GM20000 (cell line): ENCODE measurements at places on chromosomes 5 and 9.

DNA sequence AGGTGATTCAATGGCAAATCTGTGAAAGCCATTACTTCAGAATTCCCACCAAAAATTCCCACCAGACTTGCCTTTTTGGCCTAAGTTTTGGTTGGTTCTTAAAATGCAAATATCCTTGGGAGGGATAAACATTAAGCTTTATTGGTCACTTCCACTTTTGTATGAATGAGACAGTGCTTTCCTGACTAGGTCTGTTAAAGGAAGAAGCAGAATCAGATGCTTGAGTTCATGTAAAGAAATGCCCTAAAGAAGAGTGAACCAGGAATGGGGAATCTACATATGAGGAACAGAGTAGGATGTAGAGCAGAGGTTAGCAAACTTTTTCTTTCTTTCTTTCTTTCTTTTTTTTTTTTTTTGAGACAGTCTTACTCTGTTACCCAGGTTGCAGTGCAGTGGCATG is 129.3 kb downstream of the GCNT1 start:
- no peak for DNase-seq

DNA sequence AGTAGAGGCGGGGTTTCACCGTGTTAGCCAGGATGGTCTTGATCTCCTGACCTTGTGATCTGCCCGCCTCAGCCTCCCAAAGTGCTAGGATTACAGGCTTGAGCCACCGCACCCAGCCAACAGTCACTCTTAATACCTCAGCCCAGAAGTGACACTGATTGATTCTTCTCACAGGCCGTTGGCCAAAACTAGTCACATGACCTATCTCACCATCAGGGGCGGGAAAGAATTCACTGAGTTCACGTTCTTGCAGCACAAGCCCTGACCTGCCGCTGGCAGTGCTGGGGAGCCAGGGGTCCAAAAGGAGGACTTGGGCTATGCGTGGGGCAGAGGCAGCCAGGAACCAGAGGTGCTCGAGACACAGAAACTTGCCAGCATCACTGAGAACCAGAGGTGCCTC is 55.0 kb upstream of the CPLX2 start:
- DNase-seq = no peak

GRCh38 chr5:91305640-91306039 is 77.5 kb downstream of the ARRDC3 start:
- DNase-seq = no peak

GRCh38 chr9:75491533-75491932 is 398.9 kb upstream of the PCSK5 start:
- no peak for DNase-seq

GRCh38 chr9:77514886-77515711 is 133.0 kb downstream of the GNA14 start:
- DNase-seq = no peak

DNA sequence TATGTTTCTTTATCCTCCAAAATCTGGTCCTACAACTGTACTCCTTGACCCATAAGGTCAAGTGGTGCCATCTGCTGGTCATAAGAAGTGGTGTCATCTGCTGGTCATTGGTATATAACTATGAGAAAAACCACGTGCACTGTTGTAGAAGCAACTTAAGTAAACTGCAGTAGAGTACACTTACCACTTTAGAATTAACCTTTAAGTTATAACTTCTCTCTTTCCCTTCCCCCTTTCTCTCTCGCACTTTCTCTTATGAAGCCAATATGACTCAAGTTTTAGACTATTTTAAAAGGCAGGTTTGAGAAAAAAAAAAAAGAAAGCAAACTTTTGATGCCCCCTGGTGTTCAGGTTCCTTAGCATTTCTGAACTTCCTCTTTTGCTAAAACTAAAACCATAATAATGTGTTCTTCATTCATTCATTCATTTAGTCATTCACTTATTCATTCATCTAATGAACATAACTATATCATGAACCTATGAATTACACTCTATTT is 12.8 kb upstream of the MTAP start:
- DNase-seq = peak; percentile 69

GRCh38 chr5:73825736-73826135 is 199.7 kb downstream of the ARHGEF28 start:
- no peak for DNase-seq

DNA sequence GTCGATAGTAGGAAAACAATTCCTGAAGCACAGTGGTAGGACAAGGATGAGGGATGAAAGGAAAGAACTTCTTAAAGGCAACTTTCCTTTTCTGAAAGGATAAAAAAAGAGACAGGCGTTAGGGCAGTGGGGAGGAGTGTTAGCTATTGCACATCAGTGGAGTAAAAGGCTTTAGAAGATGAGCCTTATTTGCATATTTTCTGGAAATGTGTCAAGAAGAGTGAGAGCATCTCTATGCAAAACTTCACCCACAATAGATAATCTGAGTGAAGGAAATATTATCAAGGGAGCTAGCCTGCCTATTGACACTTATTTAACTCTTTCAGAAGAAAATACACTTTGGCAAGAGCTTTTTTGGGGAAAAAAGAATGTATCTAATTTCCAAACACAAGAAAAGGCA is 151.6 kb downstream of the MACIR start:
- DNase-seq = peak; percentile 7

DNA sequence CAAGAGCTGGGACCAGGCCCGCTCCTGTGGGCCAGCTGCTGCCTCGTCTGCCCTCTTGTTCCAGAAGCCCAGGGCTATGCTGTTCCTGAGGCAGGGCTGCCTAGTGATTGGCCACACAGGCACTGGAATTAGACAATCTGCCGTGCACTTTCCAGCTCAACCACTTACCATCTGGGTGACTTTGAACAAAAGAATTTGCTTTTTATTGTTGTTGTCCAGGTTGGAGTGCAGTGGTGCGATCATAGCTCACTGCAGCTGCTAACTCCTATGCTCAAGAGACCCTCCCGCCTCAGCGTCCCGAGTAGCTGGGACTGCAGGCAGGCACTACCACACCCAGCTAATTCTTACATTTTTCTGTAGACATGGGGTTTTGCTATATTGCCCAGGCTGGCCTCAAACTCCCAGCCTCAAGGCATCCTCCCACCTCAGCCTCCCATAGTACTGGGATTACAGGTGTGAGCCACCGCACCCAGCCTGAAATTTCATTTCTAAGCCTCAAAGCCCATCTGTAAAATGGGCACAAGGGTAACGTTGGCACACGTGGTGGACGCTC is 1.2 kb upstream of the NEK6 start:
- DNase-seq = no peak

GRCh38 chr5:140242890-140243585 is 59.9 kb downstream of the PFDN1 start:
- no peak for DNase-seq

GRCh38 chr9:77710316-77710715 is 62.2 kb upstream of the GNA14 start:
- DNase-seq = no peak

GRCh38 chr9:128940946-128941755 is 6.3 kb downstream of the DOLK start:
- DNase-seq = no peak

GRCh38 chr5:175059687-175060211 is 335.4 kb downstream of the MSX2 start:
- peak; percentile 6 for DNase-seq

DNA sequence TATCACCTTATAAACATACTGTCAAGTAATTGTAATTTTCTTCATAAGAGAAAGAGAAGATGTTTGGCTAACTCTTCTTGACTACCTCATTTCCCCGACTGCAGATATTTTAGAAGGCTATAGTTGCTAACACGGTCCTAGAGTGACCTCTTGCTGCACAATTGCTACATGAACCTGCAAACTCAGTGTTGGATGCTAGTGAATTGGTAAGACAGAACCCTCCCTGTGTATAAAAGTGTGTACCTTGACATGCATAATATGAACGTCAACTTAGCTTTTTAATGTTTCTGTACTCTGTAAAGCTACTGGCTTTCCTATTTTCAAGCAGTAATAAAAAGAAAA is 46.7 kb upstream of the CER1 start:
- DNase-seq = peak; percentile 11

DNA sequence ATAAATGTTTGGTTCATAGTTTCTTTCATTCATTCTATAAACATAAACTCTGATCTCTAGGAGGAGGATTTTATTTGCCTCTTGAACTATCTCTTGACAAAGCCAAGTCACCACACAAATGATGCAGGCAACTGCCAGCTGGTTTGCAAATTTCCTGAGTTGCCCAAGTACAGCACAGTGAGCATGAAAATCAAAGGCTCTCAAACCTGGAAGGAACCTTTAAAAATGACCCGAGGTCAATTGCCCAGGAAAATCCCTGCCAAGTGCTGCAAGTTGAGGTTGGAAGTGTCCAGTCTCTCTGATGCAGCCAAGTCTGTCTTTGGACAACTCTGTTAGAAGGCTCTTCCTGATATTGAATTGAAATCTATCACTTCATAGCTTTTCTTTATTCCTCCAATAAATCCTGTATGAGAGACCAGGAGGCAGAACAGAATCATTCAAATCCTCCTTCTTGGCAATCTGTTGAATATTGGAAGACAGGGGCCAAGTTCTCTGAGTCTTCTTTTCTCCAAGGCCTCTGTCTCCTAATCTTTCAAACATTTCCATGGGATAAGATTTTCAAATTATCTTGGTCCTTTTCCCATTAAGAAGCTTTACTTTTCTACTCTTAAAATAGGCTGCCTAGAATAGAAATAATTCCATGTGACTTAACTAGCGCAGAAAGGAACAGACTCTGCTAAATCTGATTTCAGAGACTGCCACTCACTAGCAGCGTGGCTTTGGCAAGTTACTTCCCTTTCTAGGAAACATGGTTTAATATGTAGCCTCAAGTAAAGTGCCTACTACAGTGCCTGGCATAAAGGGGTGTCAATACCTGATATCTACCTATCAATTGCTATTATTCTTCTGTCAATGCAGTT is 159.2 kb downstream of the SNX18 start:
- DNase-seq = no peak

DNA sequence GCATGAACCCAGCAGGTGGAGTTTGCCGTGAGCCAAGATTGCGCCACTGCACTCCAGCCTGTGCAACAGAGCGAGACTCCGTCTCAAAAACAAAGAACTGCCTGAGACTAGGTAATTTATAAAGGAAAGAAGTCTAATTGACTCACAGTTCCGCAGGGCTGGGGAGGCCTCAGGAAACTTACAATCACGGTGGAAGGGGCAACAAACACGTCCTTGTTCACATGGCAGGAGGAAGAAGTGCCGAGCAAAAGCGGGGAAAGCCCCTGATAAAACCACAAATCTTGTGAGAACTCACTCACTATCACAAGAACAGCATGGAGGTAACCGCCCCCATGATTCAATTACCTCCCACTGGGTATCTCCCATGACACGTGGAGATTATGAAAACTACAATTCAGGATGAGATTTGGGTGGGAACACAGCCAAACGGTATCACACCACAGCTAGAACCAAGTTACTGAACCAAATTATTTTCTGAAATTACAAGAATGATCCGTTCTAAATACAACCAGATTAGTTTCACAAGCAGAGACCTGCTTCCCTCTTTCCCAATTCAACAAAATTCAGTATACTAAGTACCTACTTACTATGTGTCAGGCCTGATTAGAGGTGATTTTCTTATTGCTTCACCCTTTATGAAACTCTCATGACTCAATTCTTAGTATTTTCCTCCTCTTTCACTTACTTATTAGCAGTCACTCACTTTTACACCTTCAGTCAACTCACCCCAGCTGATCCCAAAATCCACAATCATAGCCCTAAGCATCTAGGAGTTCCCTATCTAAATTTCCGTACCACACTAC is 8.4 kb downstream of the UBTD2 start:
- DNase-seq = no peak

DNA sequence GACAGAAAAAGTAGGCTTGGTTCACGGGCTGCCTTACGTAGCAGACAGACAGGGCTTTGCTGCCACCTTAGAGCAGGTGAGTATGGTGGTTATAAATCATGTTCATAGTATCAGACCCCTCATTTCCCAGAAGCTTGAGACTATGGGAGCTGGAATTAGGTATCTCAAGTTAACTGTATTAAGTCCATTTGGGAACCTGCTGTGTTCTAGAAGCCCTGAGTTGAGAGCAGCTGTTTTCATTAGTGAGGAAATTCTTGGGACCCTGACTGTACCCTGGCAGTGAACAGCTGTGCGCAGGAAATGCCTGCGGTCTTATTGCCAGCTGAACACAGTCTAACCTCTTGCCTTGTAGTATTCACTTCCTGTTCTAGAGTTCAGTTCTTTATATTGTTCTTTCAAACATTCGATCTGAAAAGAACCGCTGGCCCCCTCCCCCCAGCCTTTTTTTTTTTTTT is 29.8 kb downstream of the UGCG start:
- DNase-seq = peak; percentile 74

DNA sequence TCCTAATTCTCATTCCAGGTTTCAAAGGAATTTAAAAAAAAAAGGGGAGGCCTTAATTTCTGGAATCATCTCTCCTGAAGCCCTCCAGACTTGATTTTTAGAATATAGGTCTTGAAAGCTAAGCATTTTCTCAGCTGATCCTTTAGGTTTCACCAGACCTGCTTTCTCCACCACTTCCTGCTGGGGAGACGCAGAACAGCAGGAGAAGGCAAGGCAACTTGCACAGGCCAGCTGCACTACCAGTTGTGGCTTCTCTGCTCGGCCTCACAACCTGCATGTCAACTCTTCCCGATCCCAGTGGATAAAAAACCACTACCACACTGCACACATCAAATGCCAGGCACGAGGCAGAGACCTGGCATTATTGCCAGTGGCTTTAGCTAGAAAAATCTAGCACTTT is 119.8 kb downstream of the SIL1 start:
- no peak for DNase-seq

- no peak for DNase-seq
Observed at GRCh38 chr5:141832131-141832530, 46.1 kb downstream of the PCDH1 start.

DNA sequence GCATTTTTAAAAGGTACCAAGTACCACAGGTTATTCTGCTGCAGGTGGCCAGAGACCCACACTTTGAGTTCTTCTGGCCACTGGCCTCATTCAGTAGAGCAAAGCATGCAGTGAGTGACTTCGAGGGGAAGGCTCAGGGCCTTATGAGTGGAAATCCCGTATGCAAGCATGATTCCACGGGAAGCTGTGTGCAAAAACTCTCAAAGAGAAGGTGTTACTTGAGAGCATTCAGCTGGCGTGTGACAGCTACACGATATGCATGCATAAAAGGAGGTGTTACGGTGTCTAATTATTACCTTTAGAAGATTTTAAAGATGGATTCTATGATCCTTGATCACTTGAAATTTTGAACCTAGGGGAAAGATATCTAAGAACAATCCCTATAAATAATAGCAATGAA is 160.3 kb downstream of the ENC1 start:
- DNase-seq = no peak

GRCh38 chr5:171322527-171322926 is 13.5 kb downstream of the TLX3 start:
- no peak for DNase-seq

GRCh38 chr5:114305402-114306207 is 56.3 kb upstream of the KCNN2 start:
- peak; percentile 20 for DNase-seq

DNA sequence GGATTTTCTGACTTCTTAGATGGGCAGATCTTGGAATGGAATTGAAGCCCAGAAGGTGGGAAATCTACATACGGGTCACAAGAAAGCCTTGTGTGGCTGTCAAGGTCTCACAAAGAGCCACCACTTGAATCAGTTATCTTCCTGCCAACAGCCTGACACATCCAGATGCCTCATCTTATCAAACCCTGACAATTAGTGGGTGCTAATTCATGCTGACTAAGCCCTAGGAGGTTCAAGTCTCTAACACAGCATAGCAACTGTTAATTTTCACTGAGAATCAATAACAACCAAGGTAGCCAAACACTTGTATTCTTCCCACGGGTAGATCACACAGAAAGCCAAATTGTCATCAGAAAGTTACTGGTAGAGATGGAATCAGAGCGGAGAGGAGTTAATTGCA is 222.2 kb downstream of the TMEM167A start:
- DNase-seq = no peak
